HFFc6 (cell line): ENCODE measurements at places on chromosomes 12 and 14.

- DNase-seq, result peak; percentile 28
These were observed 3.7 kb downstream of the SH2B3 start for GRCh38 chr12:111409403-111409779.

DNA sequence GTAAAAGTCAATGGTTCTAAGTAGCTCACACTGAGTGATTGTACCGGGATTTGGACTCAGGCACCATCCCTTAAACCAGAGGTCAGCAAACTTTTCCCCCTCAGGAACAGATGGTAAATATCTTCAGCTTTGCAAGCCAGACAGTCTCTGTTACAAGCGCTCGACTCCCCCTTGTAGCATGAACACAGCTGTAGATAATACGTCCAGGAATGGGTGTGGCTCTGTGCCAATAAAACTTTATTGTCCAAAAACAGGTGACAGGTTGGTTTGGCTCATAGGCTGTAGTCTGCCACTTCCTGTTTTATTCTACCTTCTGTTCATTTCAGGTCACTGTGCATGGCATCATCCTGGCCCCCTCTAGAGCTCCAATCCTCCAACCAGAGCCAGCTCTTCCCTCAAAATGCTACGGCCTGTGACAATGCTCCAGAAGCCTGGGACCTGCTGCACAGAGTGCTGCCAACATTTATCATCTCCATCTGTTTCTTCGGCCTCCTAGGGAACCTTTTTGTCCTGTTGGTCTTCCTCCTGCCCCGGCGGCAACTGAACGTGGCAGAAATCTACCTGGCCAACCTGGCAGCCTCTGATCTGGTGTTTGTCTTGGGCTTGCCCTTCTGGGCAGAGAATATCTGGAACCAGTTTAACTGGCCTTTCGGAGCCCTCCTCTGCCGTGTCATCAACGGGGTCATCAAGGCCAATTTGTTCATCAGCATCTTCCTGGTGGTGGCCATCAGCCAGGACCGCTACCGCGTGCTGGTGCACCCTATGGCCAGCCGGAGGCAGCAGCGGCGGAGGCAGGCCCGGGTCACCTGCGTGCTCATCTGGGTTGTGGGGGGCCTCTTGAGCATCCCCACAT lies 7.6 kb downstream of the BDKRB1 start:
- DNase-seq, result no peak

- DNase-seq, result peak; percentile 35
These were observed 719 bp downstream of the KRT80 start for GRCh38 chr12:52190860-52191729.

GRCh38 chr12:124123296-124124000 lies 150.4 kb downstream of the ZNF664 start:
- DNase-seq, result no peak

DNA sequence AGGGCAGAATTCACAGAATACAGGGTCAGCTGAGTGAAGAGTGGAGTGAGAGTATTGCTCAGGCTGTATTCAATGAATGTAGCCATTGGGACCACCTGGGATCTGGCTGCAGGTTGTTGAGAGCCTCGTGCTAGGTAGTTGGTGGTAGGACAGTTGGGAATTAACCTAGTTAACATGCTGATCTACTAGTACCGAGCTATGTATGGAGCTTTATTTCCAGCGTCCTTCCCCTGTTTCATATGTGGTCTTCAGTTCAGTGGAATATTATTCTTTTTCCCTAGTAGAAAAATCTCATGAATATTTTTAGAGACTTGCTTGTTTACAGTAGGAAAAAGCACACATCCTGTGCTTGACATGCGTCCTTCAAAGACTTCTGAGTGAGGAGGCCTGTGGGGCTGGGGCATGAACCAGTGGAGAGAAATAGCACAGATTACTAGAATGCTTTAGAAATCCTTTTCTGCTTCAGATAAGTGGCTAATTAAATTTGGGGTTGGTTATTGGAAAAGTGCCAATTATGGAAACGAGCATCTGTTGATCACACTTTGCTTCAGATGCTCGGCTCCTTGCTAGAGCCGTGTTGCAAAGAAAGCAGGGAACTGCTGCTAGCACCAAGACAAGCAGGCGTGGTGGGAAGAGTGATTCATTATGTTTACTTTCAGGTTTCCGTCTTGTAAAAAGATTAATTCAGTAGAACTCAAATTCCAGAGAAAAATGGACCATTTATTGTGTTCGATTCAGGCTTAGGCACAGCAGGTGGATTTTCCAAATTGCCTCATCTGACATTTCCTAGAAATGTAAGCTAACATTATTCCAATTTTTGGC lies 53.6 kb downstream of the ARF6 start:
- DNase-seq, result peak; percentile 64

GRCh38 chr12:1078002-1078401 lies 87.0 kb downstream of the ERC1 start:
- peak; percentile 4 for DNase-seq

DNA sequence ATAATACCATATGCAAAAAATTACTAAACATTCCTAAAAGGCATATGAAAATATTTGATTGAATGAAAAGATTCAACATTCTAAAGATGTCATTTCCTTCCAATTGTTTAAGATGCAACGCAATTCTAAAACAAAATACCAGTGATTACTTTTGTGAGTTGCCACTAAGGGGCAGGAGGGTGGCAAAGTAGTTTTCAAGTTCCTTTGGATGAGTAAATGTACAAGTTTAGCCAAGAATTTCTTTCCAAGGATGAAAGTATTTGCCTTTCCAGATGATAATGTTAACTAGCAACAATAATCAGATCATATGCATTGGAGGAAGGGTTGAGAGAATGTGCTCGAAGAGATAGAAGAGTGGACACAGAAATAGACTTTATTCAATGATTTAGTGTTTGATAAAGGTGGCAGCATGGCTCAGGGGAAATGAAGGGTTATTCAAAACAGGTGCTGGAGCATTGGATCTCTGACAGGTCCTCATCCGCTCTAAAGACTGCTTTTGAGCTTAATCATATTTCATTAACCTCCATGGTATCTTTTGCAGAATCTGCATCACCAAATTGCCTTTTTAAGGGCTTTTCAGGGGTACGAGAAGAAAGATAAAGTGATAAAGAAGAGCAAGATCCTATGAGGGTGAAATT lies 678.5 kb upstream of the TBX3 start:
- no peak for DNase-seq

DNA sequence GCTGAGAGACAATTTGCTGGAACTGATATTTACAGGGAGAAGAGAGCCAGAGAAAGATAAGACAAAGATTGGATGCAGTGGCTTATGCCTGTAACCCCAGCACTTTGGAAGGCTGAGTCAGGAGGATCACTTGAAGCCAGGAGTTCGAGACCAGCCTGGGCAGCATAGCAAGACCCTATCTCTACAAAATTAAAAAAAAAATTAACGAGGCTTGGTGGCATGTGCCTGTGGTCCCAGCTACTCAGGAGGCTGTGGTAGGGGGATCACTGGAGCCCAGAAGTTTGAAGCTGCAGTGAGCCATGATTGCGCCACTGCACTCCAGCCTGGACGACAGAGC lies 2.9 kb upstream of the P2RX7 start:
- DNase-seq, result no peak

GRCh38 chr12:119828300-119828699 lies 48.8 kb downstream of the CIT start:
- DNase-seq, result no peak

- DNase-seq, result no peak
These were observed 16.2 kb upstream of the CATSPERB start for GRCh38 chr14:91748049-91748448.

DNA sequence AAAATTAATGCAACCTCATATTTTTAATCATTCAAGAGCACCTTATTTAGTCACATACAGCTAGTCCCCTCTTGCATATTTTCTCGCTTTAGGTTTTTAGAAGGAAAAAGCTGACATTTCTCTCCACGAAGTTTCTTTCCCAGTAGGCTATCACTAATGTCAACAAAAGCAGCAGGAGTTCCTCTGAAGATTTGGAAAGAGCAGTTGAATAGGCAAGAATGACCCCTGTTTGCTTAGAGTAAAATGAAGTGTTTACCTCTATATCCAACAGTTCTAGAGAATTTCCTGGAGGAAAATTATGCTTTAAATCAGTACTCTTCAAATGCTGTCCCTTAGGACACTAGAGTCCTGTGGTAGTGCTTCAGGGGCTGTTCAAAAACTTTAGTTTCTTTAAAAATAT lies 188.1 kb upstream of the PRKD1 start:
- DNase-seq, result no peak

GRCh38 chr12:5081016-5081415 lies 37.3 kb downstream of the KCNA5 start:
- no peak for DNase-seq

DNA sequence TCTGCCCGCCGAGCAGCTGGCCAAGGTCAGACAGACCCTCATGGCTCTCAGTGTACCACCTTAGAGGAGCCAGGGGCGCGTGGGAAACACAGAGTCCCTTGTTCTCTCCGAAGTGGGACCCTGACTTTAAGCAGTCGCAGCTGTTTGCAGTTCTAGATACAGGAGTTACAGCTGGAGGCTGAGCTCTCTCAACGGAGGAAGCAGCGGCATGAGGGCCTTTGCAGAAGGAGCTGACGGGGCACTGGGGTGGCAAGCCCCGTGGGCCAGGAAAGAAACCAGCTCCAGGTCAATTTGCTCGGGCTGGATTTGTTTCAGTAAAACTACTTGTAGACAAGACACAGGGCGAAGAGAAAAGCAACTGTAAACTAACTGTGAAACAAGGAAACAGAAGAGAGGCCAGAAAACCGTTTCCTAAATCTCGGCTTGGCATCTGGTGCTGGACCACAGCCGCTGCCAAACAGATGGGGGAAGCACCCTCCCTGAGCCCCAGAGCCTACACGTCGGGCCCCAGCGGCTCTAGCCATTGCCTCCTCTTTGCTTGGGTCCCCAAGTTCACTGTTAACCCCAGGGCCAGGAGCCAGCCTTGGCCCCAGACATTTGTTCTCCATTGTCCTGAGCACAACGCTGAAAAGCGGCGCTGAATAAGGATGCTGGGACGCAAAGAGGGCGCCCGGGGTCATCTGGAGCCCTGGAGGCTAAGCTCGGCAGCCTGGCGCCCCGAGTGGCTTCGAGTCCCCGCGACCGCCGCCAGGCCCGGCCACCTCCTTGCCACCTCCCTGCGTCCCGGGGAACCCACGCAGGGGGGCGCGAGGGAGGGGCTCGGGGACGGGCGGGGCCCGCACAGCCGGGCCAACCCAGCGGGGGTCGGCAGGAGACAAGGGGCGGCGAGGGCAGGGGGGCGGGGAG lies 914 bp upstream of the PACS2 start:
- no peak for DNase-seq

- DNase-seq, result no peak
These were observed 886 bp downstream of the SIX1 start for GRCh38 chr14:60648249-60648933.

DNA sequence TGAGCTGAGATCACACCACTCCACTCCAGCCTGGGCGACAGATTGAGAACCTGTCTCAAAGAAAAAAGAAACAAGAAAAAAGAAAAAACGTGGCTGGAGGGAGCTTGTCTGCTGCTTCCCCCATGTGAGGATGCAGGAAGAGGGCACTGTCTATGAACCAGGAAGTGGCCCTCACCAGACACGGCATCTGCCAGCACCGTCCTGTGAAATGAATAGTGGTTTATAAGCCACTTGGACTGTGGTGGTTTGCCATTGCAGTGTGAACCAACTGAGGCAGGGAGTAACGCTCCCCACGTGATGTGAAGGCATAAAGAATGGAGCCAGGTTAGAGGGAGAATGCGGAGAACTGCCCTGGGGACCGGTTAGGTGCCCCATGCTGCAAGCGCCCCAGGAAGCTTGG lies 4.5 kb upstream of the BRF1 start:
- no peak for DNase-seq

DNA sequence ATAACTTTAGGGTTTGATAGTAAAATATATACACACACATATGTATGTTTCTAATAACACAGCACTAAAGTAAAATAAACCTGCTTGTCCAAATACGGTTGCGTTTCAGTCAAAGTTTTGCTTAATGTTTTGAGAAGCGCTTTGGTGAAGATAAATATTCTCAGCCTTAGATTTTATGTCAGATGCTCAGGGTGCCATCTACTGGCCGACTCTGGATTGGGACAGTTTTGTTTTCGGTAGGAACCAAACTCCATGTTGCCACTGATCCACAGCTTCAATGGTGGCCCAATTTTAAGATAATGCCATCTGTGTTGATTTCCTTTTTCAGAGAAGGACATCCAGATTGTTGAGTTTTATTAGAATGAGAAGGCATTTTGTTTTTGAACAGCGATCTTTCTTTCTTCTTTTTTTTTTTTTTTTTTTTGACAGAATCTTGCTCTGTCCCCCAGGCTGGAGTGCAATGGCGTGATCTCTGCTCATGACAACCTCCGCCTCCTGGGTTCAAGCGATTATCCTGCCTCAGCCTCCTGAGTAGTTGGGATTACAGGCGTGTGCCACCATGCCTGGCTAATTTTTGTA lies 43.1 kb downstream of the LLPH start:
- DNase-seq, result peak; percentile 65

GRCh38 chr12:26751179-26751578 lies 81.8 kb downstream of the ITPR2 start:
- no peak for DNase-seq

- no peak for DNase-seq
These were observed 203.5 kb upstream of the NOS1 start for GRCh38 chr12:117564881-117565280.

DNA sequence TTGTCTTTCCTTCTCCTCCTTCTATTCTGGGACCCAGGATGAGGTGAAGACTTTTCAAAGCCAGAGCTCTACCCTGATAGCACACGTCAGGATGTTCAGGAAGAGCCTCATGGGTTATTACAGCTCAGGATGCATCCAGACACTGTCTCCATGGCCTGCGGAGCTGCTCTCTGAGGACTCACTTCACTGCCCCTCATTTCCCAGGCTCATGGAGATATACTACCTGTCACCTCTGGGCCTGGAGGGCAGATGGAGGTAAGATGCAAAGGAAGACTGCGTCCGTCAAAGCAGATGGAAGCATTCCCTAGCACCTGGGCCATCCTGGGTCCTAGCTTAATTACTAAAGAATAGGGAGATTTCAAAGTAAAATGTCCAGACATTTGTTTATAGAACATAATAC lies 32.6 kb downstream of the STON2 start:
- no peak for DNase-seq

DNA sequence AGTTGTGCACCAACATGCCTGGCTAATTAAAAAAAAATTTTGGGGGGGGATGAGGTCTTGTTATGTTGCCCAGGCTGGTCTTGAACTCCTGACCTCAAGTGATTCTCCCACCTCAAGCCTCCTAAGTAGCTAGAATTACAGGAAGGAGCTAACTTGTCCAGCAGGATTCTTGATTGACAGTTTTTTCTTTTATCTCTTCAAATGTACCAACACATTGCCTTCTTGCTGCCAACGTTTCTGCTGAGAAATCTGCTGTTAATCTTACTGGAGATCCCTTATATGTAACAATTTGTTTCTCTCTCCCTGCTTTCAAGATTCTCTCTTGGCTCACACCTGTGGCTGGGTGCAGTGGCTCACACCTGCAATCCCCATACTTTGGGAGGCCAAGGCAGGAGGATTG lies 22.4 kb upstream of the MARK3 start:
- DNase-seq, result no peak
